ENCODE measurements at places on chromosomes 4 and X. TPM values are rescaled to one million over a fixed set of nuclear protein-coding genes. Genes with fewer than 3 reads are reported as not detected.

The TRIM60 gene
- not detected for total RNA-seq

The PDE5A gene
- 0.11 TPM for total RNA-seq

DNA sequence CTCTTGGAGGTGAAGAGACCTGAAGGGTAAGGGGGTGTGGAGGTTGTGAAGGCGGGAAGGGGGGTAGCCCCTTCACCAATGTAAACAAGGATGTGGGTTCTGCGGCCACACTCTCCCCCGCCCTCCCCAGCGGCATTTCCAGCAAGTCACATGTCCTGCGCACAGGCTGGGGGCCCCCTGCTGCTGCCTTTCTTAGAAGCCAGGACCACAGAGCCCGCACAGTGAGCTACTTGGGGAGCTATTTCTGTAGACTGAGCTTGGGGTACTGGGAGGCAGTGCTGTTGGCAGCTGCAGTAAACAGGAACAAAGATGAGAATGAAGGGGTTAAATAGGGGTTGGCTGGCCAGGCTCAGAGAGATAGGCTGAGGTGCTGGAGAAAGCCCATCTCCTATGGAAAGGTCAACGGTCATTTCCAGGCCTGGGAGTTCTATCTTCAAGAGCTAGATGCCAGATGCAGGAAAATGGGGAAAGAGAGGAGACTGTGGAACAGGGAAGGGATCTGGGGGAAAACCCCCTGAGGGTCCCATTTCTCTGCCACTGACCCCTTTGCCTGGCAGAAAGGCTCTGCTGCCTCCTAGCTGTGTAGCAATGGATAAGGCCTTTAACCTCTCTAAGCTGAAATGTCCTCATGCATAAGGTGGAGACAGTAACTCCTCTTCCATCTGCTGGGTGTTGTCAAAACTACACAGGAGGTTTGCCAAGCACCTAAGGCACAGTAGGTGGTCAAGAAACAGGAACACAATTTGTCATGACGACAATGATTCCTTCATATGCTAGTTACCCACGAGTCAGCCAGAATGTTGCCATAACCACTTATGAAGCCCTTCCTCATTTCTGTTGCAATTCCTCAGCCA lies 18.5 kb upstream of the PIM2 start:
- peak; percentile 79 for DNase-seq

- no peak for DNase-seq
Measured at GRCh38 chr4:22463179-22463578, 52.7 kb downstream of the ADGRA3 start.

- no peak for DNase-seq
Measured at GRCh38 chrX:11546917-11547316, 118.8 kb downstream of the ARHGAP6 start.

DNA sequence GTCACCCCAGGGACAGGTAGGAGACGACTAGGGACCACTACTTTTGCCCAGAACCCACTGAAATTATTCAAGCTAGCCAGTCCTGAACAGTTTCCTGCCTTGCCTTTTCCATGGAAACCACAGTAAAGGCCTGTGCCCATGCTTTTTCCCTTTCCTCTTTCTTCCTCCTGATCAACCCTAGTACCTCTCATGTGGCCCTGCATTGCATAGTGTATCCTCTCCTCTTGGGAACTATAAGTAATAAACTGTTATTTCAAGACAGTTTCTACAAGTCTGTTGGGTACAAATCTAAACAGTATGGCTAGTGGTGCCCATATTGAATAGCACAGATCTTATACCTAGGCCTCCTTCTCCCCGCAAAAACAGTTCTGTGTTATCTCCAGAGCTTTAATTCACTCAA lies 14.5 kb downstream of the CISD2 start:
- DNase-seq, result no peak

The CXCL1 gene
- not detected for total RNA-seq

DNA sequence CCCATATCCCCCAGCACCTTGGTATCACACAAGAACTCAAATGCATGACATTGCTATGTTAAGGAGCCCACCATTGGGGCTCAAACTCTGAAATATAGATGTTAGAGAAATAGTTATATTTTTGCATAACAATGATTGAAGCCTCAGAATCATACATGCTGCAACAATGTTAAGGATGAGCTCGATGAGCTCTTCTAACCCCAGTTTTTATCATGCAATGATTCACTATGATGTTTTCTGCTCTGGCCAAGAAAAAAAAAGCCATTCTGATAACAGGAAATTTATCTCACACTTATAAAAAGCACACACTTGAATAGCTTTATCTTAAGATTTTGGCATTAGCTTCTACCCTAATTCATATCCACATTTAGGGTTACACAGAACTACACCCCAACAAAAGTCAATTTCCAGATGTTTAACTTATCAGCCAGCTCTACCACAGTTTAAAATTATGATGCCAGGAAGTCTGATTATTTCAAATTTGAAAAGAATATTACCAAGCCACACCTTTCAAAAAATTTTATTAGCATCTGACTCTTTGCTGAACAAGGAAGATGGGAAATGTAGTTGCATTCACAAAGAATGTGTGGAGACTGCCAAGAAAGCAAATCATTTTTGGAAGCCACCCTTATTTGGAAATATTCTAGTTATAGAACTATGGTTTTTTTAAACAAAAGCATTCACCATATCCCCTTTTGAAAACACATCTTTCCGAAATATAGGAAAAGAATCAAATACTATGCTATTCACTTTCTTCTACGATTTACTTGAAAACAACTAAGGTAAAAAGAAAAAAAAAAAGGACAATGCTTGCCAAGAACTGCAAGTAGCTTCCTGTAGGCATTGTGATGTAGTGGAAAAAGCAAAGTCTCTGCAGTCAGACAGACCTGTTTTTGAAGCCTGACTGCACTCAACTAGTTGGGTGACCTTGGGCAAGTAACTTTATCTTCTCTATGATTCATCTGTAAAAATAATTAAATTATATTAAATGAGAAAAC lies 100.8 kb upstream of the PLS3 start:
- DNase-seq, result no peak

DNA sequence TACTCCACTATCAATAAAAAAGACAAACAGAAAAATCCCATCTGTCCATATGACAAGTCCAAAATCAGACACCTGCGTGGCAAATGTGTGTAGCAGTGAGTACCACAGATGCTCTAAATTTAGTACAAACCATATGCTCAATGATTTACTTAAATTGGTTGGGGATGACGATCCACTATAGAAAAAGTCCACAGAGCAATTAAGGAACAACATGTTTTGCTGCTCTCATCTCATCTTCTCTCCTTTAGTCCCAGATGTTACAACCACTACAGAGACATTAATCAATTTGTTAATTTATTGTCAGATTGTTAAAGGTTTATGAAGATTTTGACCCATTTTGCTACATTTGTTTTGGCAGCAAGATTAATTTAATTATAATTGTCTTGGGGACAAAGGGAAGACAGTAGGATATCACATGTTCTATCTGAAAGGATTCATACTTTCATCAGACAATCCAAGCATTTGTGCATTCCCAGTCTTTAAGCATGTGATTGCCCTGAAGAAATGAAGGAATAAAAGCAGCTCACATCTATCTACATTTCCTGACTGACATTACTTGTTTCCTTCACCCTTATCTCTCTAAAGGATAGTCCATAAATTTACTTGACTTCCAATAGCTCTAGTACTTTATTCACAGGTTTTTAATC lies 2268.1 kb downstream of the PCDH7 start:
- DNase-seq, result no peak

Data from CD8-positive, alpha-beta T cell (primary cell).